Right hindlimb (tissue), 1 donor: ENCODE measurements at places on chromosomes 2 and 18.
A peak's percentile ranks its signal among the peaks of the same experiment; 100 is the strongest.

DNA sequence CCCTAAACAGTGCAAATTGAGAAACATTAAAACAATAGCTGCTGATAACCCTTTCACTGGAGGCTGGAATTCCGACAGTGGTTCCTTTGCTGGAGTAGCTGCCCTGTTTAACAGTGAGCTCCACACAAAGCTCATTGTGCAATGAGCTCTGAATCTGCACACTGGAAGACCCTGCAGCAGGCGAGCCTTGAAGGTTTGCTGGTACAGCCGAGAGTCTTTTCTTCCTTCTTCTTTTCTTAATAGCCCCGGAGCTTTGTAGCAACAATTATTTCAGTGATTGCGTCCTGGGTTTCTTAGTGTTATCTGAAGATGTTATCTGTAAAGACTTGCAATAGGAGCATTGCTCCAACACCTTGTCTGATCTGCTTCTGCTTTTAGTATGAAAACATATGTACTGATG, 50.8 kb upstream of the CXCR4 start:
- no peak for DNase-seq

DNA sequence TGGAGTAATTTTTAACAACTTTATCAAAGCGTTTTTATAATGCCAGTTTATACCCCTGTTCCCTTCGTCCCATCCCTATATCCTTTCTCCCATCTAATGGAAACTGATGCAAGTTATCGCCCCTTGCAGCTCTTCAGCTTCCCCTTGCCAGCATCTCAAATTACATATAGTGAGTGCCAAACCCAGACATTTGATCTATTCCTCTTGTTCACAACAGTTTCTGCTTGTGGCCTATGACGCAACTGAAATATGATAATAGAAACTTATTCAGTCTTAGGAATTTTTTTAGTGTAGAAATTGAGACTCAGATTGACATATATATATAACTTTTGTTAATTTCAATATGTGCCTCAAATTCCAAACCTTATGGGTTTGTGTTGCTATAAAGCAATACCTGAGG, 562.2 kb upstream of the VWC2L start:
- no peak for DNase-seq

GRCh38 chr2:84925724-84926376, 20.4 kb downstream of the TMSB10 start:
- DNase-seq = peak; percentile 92

DNA sequence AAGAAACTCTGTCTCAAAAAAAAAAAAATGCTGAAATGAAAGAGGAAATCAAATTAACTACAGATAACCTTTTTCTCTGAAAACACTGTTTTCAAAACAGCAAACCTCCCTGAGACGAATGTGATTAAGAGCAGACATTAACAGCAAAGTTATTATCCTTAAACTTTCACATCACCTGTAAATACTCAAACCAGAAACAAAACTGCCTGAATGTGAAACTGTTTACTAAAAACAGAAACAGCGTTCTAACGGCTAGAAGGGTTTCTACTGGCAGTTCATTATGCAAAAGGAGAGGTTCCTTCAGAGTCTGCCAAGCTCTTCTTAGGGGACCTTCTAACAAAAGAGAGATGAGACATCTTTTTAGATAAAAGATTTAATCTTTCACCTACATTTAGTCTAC, 45.9 kb downstream of the PNO1 start:
- no peak for DNase-seq

DNA sequence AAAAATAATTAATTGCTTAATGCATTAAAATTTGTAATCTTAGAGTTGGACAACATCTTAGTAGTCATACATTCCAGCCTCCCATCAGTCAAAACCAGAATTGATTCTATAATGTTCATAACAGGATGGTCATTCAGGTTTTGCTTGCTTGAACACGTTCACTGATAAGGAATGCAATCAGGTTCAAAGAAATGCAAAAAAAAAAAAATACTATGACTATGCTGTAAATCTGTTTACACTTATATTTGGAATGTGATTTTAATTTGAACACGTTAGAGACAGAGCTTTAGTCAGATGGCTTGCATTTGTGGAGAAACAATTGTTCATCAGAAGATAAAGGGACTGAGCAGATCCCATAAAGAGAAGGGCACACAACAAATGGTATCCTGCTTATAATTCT, 131.3 kb upstream of the UNC80 start:
- DNase-seq = no peak

DNA sequence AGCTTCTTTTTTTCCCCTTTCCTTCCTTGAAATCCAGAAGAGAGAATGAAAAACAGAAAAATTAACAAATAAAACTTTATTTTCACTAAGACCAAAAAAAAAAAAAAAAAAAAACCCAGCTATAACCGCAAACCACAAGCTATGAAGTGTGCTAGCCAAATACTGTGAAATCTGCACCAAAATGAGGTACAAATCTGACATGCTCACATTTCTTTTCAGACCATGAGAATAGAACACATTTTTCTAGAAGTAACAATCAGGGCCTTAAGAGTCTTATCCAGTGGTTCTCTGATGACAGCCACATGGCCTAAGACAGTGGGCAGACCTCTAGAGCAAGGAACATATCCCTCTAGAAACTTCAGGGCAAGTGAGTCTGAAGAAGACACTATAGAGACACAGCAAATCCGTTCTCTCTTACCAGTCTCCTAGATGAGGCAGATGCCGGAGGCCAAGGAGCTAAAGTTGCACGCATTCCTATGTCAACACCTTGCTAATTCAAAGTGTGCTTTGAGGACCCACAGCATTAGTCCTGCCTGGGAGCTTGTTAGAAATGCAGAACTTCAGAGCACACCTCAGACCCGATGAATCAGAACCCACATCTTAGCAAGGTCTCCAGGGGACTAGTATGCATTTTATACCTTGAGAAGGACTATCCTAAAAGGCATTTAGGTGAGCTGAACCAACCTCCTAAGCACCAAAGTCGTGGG, 317.1 kb downstream of the MYCN start:
- DNase-seq = no peak
